Lung (tissue), 17 donors: ENCODE measurements at places on chromosomes 5 and 9. TPM values are rescaled to one million over a fixed set of nuclear protein-coding genes. Genes with fewer than 3 reads are reported as not detected.

DNA sequence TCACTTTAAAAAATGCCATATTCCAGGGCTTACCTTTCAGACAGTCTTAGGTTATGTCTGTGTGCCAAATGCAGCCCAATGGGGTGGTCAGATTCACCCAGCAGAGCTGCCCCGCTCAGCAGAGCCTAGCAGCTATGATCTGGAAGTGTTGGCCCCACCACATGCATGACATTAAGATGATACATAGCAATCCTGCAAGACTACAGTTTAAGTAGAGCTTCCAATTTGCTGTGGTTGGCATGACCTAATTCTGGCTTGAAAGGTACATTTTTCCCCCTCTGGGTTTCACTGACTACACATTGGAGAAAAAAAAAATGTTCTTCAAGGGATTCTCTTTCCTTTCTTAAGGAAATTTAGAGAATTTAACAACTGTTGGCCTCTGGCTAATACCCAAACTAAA, 22.5 kb downstream of the MEF2C start:
- no peaks in the 10 kb centered on the region for H3K27me3 ChIP-seq
- no peaks in the 10 kb centered on the region for H3K36me3 ChIP-seq
- no peak for DNase-seq
- H3K27ac ChIP-seq: no peak overlapping the region

DNA sequence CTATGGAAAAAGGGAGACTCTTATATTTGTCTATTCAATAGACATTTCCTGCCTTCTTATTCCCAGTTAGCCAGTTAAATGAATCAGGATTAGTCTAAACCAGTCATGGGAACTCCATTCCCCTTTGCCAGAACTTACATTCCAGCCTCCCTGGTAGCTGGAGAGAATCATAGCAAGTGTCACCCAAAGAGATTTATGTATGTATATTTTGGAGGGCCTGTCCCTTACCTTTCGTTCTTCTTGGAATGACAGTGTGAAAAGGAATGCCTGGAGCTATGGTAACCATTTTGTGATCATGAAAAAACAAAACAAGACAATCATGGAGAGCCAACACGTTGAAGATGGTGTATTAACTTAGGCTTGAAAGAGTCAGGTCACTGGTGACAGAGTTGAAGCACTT, 627.7 kb downstream of the CCDC171 start:
- H3K27me3 ChIP-seq: no peaks in the 10 kb centered on the region
- no peaks in the 10 kb centered on the region for H3K36me3 ChIP-seq
- no peaks in the 10 kb centered on the region for H3K4me1 ChIP-seq
- no peak overlapping the region for H3K27ac ChIP-seq
- no peak overlapping the region for H3K4me3 ChIP-seq

GRCh38 chr9:107281922-107282667, 984 bp upstream of the RAD23B start:
- H3K27me3 ChIP-seq: no peaks in the 10 kb centered on the region
- no peaks in the 10 kb centered on the region for H3K36me3 ChIP-seq
- peaks cover 5% of the 10 kb centered on the region for H3K4me1 ChIP-seq
- peak overlapping the region; percentile 90 for H3K27ac ChIP-seq
- peak overlapping the region; percentile 27 for H3K4me3 ChIP-seq
- no peak for DNase-seq

DNA sequence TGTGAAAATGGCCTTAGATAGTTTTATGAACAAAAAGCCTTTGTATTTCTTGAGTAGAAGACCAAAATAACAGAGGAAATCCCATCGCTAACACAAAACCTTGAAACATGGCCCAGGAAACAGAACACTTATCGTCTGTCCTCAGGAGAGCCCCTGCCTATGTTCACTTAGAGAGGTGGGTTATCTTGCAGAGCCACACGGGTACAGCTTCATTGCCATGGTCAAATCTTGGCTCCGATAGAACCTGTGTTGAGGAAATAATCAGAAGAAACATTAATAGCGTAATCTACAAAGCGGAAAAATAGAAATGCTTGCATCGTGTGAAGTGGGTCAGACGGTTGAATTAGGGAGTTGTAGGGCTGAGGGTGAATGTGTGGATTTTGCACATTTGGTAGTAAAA, 216.1 kb downstream of the MAST4 start:
- H3K4me1 ChIP-seq: peaks cover 7% of the 10 kb centered on the region
- H3K27ac ChIP-seq: no peak overlapping the region
- H3K36me3 ChIP-seq: no peaks in the 10 kb centered on the region
- DNase-seq: no peak

Gene PLAC8L1
- total RNA-seq: 0.46 TPM

Gene SPATA31A3
- not detected for total RNA-seq

GRCh38 chr5:157502143-157502647, 42.2 kb downstream of the NIPAL4 start:
- no peaks in the 10 kb centered on the region for H3K4me1 ChIP-seq
- H3K27me3 ChIP-seq: no peaks in the 10 kb centered on the region
- H3K36me3 ChIP-seq: no peaks in the 10 kb centered on the region

GRCh38 chr5:60843936-60844905, at the start of gene ELOVL7:
Gene ELOVL7, minus strand, starts transcription at chr5:60844269. Its CDS starts 56,872 bp downstream, at chr5:60787397.
- DNase-seq: peak; percentile 66
- H3K4me3 ChIP-seq: peak within 1 kb of the TSS; percentile 69
- H3K4me1 ChIP-seq: no peaks in the 10 kb centered on the region

DNA sequence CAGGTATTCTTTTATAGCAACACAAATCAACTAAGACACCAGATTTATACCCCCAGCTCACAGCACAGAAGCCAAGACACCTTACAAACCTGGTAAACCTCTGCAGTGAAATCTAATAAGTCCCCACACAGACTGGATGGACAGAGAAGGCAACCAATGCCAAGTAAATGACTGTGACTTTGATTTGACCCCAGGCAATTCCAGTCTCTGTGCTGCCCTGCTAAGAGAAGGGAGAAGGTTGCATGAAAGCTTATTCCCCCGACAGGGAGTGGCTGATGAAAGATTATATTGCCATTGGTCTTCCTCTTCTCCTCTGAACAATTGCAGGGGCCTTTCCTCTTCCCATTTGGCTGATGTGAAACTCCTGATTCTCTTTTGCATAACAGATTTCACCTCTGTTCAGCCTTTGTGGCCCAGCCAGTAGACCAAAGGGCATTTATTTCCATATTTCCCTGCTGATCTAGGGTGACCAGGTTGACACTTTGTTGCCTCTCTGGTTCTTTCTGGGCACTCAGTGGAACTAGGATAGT, 107.6 kb downstream of the ADRB2 start:
- no peaks in the 10 kb centered on the region for H3K36me3 ChIP-seq
- H3K27ac ChIP-seq: no peak overlapping the region
- H3K4me3 ChIP-seq: no peak overlapping the region
- no peaks in the 10 kb centered on the region for H3K27me3 ChIP-seq

Gene PCDHGC4
- 3.1 TPM for total RNA-seq

DNA sequence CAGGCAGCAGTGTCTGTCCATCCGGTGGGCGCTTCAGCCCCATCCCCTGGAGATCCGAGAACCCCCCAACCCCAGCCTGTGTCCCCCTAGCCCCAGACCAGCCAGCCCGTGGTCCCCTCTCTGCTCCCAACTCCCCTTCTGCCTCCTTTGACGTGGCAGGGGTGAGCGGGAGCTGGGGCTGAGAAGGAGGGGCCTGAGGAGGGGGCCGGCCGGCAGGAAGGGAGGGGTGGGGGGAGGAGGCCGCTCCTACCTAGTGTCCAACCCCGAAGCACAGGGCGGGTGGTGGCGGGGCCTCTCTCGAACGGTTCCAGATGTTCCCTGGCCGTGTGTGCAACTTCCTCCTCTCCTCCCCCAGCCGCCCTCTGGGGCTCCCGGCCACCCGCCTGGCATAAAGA, 31.0 kb downstream of the GOLGA2 start:
- no peaks in the 10 kb centered on the region for H3K27me3 ChIP-seq
- no peak overlapping the region for H3K4me3 ChIP-seq
- H3K4me1 ChIP-seq: peaks cover 38% of the 10 kb centered on the region
- peak overlapping the region; percentile 35 for H3K27ac ChIP-seq

Gene WWC1
- total RNA-seq: 48.4 TPM

DNA sequence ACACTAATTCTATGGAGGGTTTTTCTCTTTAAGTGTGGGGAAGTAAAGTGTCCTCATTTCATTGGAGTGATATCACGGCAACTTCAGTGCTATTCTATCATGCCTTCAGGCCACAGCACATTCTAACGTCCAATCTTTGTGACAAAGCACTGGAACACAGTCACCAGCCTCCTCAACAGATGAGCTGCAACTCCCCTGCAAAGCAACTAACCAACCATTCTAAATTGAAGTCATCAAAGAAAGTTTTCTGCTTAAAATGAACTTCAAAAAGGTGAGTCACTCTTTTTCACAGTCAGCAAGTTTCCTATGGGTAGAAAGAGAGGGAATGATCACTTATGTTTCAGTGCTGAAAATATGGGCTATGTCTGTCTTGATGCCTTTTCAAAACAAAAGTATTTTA, 190.8 kb downstream of the ELAVL2 start:
- no peak overlapping the region for H3K27ac ChIP-seq
- H3K27me3 ChIP-seq: no peaks in the 10 kb centered on the region
- DNase-seq: no peak
- H3K36me3 ChIP-seq: no peaks in the 10 kb centered on the region

DNA sequence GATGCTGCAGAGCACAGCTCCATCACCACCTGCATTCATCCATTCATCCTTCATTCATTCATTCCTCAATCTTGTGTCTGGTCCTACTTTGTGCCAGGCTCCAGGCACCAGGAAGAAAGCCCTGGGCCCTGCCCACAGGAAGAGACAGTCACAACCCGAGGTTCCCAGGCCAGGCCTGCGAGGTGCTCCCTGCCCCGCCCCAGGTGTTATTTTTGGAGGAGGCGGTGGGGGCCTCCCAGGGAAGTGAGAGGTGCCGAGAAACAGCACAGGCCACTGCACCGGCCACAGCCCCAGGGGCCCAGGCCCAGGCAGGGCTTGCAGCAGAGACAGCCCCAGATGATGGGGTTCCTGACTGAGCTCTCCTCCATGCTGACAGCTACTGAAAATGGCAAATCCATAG, 33.4 kb downstream of the VAV2 start:
- peaks cover 12% of the 10 kb centered on the region for H3K4me1 ChIP-seq
- H3K36me3 ChIP-seq: no peaks in the 10 kb centered on the region
- no peak for DNase-seq
- H3K27me3 ChIP-seq: no peaks in the 10 kb centered on the region
- H3K27ac ChIP-seq: peak overlapping the region; percentile 65

Gene RLN2
- not detected for total RNA-seq

GRCh38 chr5:127068493-127069214, 4.6 kb downstream of the C5orf63 start:
- DNase-seq: peak; percentile 50
- H3K27me3 ChIP-seq: no peaks in the 10 kb centered on the region
- H3K27ac ChIP-seq: peak overlapping the region; percentile 14

Gene INSYN2B
- 0.63 TPM for total RNA-seq

DNA sequence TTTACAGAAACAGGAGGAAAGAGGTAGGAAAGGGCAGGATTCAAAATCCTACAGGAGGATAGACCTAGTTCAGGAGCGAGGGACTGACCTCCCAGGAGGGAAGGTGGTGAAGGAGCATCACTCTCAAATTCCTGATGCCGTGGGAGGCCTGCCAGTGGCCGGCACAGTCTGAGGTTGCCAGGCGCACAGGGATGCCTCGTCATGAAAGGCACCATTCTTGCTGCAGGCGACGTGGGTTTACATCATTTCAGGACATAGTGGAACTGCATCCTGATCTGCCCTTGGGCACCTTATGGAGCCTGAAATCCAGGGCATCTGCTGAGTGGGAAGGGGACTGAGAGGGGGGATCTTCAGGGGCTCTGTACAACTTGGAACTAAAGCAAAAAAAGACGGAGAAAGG, 163.2 kb upstream of the S1PR3 start:
- H3K4me1 ChIP-seq: no peaks in the 10 kb centered on the region
- no peak for DNase-seq
- no peak overlapping the region for H3K4me3 ChIP-seq
- H3K27ac ChIP-seq: no peak overlapping the region
- no peaks in the 10 kb centered on the region for H3K27me3 ChIP-seq

- H3K27ac ChIP-seq: no peak overlapping the region
- H3K36me3 ChIP-seq: no peaks in the 10 kb centered on the region
- H3K4me1 ChIP-seq: peaks cover 16% of the 10 kb centered on the region
- H3K4me3 ChIP-seq: no peak overlapping the region
- no peaks in the 10 kb centered on the region for H3K27me3 ChIP-seq
Observed at GRCh38 chr9:87149799-87150198, 202.5 kb upstream of the GAS1 start.

DNA sequence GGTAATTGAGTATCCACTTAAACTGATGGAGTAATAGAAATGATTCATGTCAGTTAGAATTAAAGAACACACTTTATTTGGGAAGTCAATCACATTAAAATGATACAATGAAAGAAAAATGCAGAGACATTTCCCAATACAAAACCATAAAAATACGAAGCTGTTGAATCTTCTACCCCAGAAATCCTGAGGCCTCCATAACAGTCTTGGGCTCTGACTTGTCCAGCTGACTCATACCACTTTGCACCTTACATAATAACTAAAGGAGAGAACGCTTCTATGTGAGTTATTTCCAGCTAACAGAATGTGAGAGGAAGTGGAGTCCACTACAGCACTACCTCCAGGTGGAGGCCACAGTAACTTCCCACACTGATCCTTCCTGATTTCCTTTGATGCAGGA, 305.0 kb downstream of the MRPS30 start:
- no peak overlapping the region for H3K4me3 ChIP-seq
- H3K27me3 ChIP-seq: no peaks in the 10 kb centered on the region

DNA sequence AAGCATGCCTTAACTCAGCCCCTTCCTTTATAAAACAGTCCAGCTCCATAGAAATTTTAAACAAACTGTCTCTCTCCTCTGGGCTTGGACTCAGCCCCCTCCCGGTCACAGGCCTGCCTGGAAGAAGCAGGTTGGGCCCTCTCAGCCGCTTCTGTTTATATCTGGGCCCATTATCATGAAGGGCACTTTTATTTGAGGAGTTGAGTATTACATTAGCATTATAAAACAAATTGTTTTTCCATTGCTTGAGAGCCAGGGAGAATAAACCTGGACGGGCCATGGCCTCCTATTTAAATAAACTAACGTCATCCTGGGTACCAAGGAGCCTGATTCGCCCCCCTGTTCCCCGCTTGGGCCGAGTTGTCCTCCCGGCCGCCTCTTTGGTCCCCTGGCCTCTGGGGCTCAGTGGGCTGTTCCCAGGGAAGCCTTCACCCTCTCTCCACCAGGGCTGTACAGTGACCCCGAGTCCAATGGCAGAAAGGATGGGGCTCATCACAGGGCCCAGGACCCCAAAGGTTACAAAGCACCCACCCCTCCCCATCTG, 13.2 kb downstream of the IRX2 start:
- peak; percentile 17 for DNase-seq
- peaks cover 5% of the 10 kb centered on the region for H3K27me3 ChIP-seq
- H3K36me3 ChIP-seq: no peaks in the 10 kb centered on the region
- peaks cover 2% of the 10 kb centered on the region for H3K4me1 ChIP-seq
- no peak overlapping the region for H3K27ac ChIP-seq

DNA sequence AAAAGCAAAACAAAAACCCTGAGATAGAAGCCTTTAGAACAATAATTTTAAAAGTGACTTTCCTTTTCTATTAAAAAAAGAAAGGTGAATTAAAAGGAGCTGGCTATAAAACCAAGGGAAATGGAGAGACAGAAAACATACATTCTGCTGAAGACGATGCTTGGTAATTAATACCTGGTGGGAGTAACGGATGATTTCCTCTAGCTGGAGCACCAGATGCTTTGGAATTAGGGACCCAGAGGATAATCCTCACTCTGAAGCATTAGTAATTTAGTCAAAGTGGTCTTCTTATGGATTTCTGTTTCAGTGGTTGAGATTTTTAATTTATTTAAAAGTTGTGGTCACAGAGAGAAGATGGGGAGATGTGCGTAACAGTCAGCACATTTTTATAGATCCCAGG, 982.5 kb downstream of the TLE4 start:
- no peaks in the 10 kb centered on the region for H3K4me1 ChIP-seq
- no peaks in the 10 kb centered on the region for H3K36me3 ChIP-seq
- no peak overlapping the region for H3K27ac ChIP-seq
- H3K27me3 ChIP-seq: no peaks in the 10 kb centered on the region

GRCh38 chr9:130371196-130371966, 73.4 kb upstream of the ASS1 start:
- DNase-seq: no peak
- H3K27ac ChIP-seq: no peak overlapping the region
- H3K27me3 ChIP-seq: peaks cover 9% of the 10 kb centered on the region
- H3K36me3 ChIP-seq: no peaks in the 10 kb centered on the region
- H3K4me3 ChIP-seq: no peak overlapping the region
- H3K4me1 ChIP-seq: no peaks in the 10 kb centered on the region
